NCI-H345 (cell line): ENCODE measurements at places on chromosomes 2 and 18.

DNA sequence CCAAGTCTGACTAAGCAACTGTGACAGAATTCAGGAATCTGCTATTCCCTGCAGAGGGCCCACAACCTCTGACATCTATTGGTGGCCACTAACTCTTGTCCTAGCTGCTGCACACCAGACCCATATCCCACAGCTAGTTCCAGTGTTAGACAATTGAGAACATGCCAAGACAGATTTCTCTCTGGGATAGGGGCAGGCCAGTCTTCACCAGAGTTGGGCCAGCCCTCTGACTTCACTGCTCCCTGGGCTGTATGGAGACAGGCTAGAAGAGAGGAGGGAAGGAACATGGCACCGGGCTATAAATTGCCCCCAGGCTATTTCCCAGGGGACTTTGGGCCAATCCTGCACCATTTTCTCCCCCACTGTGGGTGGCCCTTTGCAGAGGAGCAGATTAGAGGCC lies 32.7 kb upstream of the CYP26B1 start:
- no peak for DNase-seq

DNA sequence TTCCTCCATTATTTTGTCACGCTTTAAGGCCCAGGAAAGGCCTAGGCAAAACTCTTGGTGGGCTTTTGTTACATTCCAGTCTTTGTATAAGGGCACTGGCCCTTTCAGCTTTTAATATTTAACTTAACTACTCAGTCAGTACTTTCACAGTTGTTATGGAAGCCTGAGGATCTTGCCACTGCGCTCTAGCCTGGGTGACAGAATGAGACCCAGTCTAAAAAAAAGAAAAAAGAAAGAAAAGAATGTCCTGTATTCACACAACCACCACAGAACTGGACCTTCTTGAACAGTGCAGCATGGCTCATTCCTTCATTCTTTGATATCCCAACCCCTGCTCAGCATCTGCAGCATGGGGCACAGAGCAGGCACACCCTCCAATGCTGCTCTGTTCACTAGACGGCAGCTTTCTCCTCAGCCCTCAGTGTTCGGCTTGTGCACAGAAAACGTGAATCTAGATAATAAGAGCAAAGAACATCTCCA lies 93.4 kb upstream of the MSH2 start:
- no peak for DNase-seq

- DNase-seq: peak; percentile 20
Measured at GRCh38 chr2:174014699-174015070, 49.5 kb upstream of the SP3 start.

DNA sequence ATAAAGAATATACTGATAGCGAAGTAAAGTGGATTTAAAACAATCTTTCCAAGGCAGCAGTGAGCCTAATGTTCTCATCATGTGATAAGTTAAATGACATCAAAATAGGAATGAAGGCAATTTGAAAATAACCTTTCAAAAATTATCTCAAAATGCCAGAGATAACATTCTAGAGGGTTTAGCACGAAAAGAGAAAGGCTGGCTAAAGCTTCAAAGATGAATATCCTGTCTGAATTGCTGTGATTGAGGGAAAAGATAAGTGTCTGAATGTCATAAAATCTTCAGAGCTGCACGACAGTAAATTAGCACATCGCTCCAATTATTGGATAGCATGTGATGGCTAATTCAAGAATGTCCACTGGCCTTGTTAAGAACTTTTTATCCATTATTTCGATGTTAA lies 159.3 kb downstream of the PID1 start:
- DNase-seq: no peak

GRCh38 chr2:9174771-9175437 lies 31.7 kb upstream of the ASAP2 start:
- peak; percentile 70 for DNase-seq

DNA sequence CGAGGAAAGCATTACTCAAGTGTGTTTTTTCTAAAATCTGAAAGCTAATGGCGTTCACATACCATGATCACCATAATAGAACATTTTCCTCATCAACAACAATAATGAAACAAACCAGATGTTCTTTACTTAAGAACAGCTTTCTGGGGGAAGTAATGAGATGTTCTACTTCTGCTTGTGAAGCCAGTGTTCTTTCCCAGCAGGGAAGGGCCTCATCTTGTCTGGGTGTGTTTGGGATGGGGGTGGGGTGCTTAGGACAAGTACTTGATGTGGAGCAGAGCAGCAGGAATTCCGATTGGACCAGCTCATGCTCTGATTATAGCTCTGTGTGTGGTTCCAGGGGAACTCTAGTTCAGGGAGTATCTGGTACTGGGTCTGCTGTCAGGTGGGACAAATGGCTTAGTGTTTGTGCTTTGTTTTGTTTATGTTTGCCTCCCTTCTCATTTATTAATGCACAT lies 163.0 kb upstream of the NOSTRIN start:
- DNase-seq: no peak

DNA sequence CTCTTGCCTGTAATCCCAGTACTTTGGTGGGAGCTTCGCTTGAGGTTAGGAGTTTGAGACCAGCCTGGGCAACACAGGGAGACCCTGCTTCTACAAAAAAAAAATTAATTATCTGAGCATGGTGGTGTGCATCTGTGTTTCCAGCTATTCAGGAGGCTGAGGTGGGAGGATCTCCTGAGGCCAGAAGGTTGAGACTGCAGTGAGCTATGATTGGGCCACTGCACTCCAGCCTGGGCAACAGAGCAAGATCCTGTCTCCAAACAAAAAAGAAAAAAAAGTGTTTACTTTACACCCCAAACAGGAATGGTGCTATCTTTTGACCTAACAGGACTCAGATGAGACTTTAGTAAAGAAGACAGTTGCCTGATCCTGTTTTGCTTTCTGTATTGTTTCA lies 35.6 kb downstream of the MAL start:
- no peak for DNase-seq

DNA sequence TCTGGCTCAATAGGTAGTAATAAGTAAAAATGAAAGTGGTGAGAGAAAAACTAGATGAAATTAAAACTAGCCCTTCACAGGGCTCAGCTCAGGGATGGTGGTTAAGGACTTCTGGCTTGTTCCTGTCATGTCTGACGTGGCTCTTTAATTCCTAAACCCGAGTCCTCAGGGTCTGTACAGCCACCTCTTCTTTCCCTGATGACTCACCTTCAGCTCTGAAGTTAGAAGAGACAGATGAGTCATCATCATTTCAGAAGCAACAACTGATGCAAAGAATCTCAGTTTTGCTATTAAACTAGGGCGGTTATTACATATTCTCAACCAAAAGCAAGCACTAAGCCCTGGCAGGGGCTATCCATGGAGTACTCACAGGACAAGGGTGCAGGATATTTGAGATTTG lies 24.0 kb upstream of the ITGB6 start:
- no peak for DNase-seq

GRCh38 chr2:42897358-42897757 lies 105.0 kb upstream of the HAAO start:
- DNase-seq: no peak

DNA sequence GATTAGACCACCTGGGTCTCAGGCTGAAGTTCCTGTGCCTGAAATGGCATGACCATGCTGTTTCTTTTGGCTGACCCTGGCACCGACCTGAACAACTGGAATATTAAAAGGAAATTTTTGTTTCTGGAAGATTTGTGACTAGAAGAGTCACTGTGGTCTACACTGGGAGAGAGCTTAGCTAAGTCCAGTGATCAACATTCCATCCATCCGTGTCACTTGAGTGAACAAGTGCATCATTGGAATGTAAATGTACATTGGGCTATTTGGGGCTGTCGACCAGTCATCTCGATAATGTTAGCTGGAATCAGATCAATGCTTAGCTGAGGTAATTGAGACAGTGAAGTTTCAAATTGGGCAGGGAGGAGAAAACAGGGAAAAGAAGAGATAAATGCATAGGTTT lies 95.4 kb upstream of the CCDC85A start:
- no peak for DNase-seq

GRCh38 chr2:218149848-218150440 lies 16.8 kb downstream of the CXCR1 start:
- DNase-seq: no peak

GRCh38 chr2:187453078-187453641 lies 5.1 kb upstream of the CALCRL start:
- DNase-seq: peak; percentile 13

- peak; percentile 46 for DNase-seq
Measured at GRCh38 chr2:26585100-26585499, 56.1 kb downstream of the CIB4 start.

- peak; percentile 98 for DNase-seq
Measured at GRCh38 chr2:85354286-85355072, at the start of the genes ELMOD3 and RETSAT. Gene ELMOD3 (plus strand): TSS chr2:85354769. CDS start chr2:85357199, 2,430 bp downstream. Gene RETSAT (minus strand): TSS chr2:85354528. CDS start chr2:85354507, 21 bp downstream.

DNA sequence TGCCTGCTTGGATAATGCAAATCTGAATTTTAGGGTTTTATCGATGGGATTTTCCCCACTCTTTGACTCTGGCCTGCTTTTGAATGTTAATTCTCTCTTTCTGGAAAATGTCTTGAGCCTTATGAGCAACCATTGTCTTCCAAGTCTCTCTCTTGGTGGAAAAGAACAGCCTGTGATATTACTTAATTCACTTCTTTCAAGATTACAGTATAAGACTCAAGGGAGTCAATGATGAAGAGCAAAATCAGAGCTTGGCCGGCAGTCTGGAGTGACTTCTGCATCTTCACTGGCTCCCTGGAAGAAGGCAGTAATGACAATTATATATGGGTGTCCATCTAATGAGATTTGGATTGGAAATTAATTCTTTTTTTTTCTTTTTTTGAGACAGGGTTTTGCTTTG lies 122.9 kb upstream of the ZEB2 start:
- DNase-seq: no peak

GRCh38 chr2:56474412-56475158 lies 290.8 kb downstream of the CCDC85A start:
- peak; percentile 91 for DNase-seq

- DNase-seq: no peak
Measured at GRCh38 chr2:104158191-104158590, 695.7 kb upstream of the POU3F3 start.

- no peak for DNase-seq
Measured at GRCh38 chr18:49846361-49846662, 33.0 kb upstream of the ACAA2 start.

GRCh38 chr18:49025426-49025766 lies 74.6 kb upstream of the SMAD7 start:
- DNase-seq: no peak

DNA sequence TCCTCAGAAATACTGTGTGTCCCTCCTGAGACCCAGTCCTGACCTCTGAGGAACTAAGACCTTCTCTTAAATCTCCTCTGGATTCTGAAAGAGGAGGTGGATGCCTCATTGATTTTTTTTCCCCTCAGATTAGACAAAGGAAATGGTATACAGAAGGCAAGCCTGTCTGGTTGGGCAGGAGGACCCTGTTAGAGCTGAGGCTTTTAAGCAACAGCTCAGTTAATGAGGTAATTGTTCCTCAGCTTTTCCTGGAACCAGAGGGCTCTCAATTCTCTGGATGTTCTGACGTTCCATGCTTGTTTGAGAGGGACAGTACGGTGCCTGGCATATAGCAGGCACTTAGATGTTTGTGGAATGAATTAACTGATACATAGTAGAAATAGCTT lies 61.7 kb upstream of the MCFD2 start:
- DNase-seq: no peak

DNA sequence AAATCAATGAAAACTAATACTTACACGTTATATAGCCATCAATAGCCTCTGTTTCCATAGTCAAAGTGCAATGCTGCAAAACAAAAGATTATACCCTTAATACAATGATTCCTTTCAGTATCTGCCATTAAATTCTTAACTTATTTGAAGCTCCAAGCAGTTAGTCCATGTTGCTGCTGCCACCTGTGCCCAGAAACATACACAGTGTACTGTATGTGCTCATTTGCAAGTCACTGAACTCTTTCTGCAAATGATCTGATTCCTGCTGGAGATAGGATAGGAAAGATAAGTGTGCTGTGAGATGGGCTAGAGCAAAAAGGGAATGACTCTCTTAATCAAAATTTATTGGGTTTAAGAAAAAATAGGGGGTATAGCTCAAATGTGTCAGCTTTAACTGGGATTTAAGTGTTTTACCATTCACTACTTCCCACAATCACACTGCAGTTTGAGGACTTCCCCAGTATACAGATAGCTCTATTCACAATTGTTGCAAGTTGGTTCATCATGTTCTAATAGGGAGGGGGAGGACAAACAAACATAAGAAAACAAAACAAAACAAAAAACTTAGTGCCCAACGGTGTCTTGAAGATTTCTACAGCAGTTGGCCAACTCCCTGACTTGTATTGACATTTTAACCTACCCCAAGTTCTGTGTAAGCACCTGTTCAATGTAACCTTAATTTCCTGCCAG lies 2.7 kb downstream of the IKZF2 start:
- no peak for DNase-seq

GRCh38 chr2:143480086-143480485 lies 350.9 kb downstream of the ARHGAP15 start:
- DNase-seq: no peak

- no peak for DNase-seq
Measured at GRCh38 chr18:49162226-49162864, 211.6 kb upstream of the SMAD7 start.

GRCh38 chr2:55592130-55592529 lies 25.3 kb downstream of the PPP4R3B start:
- DNase-seq: no peak

- no peak for DNase-seq
Measured at GRCh38 chr2:241379481-241380480, 23.7 kb downstream of the FARP2 start.
